CMK (cell line): ENCODE measurements at places on chromosomes 3 and 15.

DNA sequence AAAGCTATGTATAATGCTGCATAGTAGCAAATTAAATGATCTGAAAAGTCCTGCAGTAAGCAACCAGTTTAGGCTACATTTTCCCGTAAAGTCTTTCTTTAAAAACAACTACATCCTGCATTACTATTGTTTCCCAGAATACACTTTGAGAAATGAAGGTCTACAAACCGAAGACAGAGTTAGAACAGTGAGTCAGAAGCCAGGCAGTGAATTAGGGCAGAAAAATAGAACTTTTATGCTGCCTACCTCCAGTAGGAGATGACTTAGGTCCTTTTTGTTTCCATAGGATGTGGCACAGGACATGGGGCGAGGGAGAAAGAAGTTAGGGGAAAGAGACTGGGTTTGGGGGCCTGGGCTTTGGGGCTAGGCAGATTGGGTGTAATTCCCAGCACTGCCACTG lies 127.3 kb downstream of the PPM1L start:
- DNase-seq = no peak

- DNase-seq = no peak
Observed at GRCh38 chr15:32130823-32131222, 100.5 kb downstream of the CHRNA7 start.

DNA sequence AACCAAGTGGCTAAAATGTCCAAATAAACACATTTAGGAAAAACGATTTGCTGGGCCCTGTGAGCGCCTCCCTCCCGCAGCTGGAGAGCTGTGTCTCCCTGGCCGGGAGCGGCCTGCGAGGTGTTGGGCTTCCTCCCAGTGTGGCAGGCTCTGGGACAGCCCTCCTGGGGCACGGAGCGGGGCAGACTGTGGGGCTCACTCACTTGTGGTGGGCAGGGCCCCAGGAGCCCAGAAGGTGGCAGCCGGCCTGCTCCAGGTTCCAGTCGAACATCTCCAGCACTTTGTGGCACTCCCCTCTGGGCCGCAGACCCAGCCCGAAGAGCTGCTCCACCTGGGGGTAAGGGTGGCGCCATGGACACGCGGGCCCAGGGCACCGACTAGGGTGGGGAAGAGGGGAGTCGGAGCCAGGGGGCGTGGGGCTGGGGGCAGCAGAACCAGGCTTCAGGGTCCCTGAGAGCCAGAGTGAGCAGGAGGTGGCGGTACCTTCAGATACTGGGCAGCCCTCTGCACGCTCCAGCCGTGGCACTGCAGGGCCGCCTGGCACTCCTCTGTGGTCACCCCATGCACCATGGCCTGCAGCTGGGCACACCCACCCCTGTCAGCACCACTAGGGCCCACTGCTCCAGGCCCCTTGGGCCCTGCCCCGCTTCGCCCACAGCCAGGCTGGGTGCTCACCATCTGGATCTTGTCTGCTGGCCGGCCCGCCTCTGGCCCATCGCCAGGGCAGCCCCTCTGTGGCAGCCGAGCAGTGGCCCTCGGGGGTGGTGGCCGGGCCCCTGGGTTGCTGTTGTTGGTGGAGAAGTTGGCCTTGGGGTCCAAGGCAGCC lies 41.5 kb downstream of the TNK2 start:
- DNase-seq = no peak

DNA sequence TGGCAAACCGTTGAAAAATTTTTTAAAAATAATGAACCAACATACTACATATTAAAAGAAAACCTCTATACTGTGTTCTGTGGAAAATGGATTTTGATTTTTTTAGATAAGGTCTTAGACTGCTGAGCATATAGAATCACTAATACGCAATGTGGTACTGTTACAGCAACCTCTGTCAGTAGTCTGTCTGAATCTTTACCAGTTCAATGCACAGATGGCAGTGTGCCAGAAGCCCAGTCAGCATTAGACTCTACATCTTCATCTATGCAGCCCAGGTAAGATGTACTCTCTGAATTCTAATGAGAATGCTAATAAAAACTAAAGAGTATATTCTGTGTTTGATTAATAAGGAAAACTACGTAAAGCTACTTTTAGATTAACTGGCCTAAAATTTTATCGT lies 31.3 kb upstream of the FAH start:
- no peak for DNase-seq

DNA sequence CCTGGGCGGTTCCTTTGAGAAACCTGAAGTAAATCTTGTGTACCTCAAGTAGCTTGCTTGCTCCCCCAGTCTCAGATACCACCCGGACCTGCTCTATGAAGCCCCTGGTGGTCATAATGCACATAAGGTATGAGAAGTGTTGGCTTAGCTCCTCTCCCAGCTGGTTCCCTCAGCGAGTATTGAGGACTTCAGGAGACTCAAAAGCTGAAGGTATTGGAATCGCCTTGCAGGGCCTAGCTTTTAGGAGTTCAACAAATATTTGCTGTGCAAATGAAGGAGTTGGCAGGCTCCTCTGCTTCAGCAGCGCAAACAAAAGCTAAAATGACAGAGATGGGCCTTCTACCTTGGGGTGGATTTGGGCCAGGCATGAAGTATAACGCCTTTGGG lies 1.7 kb downstream of the CMTM8 start:
- no peak for DNase-seq

DNA sequence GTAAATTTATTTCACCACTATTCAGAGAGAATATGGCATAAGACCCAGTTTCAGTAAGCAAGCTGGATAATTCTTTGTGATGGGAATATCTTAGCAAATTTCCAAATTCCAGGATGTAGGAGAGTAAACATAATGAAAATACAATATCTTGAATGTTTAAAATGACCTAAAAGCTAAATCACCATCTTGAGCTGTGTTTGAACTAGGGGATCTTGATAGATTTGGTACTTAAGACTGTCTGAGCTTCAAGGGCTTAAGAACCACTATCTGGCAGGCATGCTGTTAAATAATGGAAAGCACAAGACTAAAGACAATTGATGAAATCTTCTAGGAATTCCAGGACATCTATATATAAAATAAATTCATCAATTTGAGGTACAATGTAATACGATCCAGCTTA lies 217.7 kb downstream of the ATP8B4 start:
- no peak for DNase-seq

DNA sequence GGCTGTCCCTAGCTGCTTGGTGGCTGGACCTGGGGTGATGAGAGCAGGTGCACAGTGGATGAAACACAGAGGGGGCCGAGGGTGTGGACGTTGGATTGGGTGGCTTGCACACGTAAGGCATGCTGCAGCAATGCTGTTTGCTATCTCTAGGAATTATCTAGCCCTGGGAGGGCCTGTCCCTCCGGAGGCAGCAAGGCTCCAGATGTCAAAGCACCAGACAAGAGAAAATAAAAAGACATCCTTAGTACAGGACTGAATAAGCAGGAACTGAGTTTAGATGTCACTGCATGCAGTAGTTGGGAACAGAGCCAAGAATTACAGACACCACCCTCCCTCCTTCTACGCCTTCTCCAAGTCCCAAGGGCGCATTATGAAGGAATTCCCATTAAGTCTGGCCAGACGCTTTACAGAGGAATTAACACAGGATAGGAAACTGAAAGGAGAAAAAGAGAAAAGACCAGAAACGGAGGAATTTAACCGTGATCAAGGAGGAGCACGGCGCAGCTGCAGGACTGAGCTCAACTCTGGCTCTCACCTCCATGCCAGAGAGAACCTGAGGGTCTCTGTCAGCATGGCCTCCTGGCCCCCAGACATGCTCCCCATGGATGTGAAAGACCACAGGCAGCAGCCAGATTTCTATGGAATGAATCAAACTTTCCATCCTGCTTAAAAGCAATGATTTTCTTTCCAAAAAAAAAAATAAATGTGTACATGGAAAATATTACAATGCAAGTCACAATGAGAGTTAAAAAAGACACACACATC lies 13.8 kb downstream of the ATP10A start:
- no peak for DNase-seq
